ENCODE measurements at places on chromosomes 16 and 17.

DNA sequence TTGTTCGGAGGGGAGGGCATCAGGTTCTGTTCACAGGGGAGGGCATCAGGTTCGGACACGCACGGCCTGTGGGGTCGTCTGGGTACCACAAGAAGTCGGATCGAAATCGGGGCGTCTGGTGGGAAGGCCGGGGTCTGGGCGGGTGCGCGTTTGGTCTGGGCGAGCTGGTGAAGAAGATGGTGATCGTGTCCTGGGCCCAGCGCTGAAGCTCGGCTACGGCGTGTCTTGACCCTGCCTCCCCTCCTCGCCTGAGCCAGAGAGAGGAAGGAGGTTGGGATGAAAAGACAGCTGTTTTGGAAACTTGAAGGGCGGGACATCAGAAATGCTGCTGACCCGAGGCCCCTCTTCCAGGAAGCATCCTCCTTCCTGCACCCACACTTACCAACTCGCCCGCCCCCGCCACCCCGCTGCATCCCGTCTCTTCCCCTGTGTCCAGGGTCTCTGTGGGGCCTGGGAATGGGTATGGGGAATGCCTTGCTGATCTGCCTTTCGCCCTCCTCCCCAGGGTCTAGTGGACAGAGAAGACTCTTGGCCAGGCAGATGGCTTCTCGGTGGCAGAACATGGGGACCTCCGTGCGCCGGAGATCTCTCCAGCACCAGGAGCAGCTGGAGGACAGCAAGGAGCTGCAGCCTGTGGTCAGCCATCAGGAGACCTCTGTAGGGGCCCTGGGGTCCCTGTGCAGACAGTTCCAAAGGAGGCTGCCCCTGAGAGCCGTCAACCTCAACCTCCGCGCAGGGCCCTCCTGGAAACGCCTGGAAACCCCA is 498 bp downstream of the PIMREG start:
- no peak for DNase-seq

DNA sequence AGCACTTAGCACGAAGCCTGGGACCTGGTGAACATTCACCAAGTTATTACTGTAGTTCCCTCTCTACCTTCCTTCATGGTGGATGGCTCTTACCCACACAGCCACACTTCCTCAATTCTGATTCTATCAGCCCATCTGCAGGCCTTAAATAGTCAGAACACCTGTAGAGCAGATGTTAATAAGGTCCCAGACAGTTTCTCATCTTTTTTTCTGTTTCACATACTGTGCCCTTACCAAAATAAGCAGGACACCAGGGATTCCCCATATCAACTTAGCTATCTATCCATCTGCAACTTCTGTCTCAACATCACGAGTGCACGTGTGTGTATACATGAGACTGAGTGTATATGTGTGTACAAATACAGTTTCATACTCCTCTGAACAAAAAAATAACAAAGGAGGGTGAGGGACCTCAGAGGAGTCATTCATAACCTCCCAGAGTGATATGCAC is 2.8 kb downstream of the RECQL5 start:
- DNase-seq = no peak

DNA sequence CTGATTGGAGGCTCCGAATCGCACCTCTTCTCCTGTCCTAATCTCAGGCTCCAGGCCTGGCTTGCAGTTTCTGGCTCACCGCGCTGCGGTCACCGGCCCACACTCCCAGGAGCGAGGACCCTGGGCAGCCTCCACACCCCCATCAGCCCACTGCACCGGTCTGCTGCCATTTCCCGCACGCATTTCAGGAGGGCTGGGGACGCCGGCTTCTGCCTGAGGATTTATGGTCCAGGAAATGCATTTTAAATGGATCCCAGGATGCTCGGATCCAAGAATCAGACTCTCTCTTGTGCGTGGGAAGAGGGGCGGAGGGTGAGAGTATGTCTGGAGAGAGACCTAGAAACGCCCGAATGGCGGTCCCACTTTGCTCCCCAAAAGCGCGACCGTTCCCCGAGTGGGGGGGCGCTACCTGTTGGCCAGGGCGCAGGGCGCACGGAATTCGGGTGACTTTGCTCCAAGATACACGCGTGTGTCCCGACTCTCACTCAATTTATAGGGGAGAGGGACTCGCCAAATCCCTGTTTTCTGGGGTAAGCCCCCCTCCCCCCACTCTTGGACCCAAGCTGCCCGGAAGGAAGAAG is 817 bp upstream of the JPH3 start:
- no peak for DNase-seq

DNA sequence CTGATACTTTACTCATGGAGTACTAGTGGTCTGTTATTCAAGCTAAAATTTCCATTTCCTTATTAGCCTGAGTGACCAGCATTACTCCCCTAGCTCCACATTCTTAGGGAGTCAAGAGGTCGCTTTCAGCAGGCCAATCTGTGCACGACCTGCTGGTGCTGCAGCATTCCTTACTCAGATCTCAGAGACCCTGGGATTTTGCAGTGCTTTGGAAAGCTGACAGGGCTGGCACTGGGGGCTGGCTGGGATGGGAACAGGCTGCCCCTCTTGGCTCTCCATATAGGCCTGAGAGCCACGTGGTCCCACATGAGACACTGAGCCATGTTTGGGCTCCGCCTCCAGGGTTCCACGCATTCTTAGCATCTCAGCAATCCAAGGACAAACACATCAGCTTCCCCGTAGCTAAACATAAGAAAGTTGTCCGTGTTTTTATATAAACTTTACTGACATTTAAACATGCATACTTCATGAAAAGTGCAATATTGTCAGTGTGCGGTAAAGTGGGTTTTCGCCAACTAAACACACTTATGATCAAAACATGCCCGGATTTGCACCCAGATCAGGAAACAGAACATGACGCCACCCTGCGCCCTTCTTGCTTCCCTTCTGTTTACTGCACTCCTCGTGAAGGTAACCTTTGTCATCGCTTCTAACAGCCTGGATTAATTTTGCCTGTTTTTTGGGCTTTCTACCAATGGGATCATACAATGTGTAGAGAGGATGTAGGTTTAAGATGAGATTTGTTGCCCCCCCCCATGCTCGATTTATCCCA is 254.5 kb upstream of the CACNG5 start:
- no peak for DNase-seq

DNA sequence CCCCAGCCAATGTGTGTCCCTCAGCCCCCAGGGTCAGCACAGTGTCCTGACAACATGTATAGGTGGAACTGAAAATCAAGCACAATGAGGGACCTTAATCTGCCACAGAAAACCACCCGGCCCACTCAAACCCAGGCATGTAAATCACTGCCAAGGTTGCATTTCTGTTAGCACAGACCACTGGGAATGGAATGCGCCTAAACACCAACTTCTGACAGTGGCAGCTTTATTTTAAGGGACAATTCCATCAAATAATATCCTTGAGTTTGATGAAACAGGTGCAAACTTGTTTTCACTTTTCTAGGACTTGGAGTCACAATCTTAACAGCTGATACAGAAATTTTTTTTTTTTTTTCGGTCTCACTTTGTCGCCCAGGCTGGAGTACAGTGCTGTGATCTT is 37.3 kb upstream of the MRPS23 start:
- DNase-seq = no peak

- no peak for DNase-seq
These were observed 67.1 kb downstream of the MGAT5B start for GRCh38 chr17:76935331-76935730.

DNA sequence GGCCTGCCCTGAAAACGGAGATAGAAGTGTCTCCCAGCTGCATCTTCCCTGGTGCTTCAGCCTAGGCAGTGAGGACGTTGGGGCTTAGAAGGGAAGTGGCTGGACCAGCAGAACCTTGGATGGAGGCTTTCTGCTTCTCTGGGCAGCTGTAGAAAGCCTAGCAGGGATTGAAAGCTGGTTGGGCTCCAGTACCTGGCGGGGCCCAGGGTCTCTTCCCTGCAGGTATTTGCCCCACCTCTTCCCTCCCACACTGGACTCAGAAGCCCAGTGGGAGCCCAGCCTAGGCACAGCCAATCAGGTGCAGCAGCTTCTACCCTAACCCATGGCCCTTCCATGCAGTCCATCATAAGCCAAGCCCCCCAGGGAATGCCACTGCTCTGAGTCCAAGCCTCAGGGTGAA is 190.3 kb upstream of the IRX6 start:
- no peak for DNase-seq

- DNase-seq = no peak
These were observed 1.6 kb downstream of the CD7 start for GRCh38 chr17:82315703-82316358.

DNA sequence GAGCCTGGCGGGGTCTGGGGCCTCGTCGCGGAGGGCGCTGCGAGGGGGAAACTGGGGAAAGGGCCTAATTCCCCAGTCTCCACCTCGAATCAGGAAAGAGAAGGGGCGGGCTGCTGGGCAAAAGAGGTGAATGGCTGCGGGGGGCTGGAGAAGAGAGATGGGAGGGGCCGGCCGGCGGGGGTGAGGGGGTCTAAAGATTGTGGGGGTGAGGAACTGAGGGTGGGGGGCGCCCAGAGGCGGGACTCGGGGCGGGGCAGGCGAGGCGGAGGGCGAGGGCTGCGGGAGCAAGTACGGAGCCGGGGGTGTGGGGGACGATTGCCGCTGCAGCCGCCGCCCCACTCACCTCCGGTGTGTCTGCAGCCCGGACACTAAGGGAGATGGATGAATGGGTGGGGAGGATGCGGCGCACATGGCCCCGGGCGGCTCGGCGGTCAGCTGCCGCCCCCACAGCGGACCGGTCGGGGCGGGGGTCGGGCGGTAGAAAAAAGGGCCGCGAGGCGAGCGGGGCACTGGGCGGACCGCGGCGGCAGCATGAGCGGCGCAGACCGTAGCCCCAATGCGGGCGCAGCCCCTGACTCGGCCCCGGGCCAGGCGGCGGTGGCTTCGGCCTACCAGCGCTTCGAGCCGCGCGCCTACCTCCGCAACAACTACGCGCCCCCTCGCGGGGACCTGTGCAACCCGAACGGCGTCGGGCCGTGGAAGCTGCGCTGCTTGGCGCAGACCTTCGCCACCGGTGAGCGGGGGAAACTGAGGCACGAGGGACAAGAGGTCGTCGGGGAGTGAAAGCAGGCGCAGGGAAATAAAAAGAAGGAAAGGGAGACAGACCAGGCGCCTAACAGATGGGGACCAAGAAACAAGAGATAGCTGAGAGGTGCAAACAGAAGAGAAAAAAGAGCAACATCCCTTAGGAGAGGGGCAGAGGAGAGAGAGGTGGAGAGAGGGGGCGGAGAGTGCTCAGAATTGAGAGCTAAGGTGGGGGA is at the start of gene PNMT:
Gene PNMT (plus strand): TSS at position 509 of the 980 bp plus-strand sequence. CDS start 23 bp downstream, at position 532.
- no peak for DNase-seq

GRCh38 chr17:6138761-6139446 is 68.7 kb downstream of the WSCD1 start:
- DNase-seq = no peak

DNA sequence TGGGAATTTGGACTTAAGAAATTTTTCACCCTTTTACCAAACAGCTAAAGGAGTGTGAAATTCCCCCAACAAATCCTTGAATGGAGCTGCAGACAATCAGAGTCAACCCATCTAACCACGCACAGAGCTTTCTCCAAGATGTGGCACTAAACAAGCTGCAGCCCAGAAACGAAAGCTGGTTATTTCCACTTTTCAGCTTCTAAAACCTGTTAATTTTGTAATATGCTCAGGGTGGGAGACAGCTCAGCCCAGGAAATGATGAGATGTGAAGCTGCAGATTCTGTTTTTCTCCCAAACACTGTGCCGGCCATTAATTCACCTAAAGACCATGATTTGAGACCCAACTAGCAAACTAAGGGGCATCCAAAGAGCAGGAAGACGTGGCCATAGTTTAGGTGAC is 33.2 kb upstream of the ABR start:
- DNase-seq = no peak

- no peak for DNase-seq
These were observed 21.7 kb downstream of the LRRC75A start for GRCh38 chr17:16470265-16470664.

- DNase-seq = no peak
These were observed 85.9 kb downstream of the TMEM132E start for GRCh38 chr17:34665150-34665806.

DNA sequence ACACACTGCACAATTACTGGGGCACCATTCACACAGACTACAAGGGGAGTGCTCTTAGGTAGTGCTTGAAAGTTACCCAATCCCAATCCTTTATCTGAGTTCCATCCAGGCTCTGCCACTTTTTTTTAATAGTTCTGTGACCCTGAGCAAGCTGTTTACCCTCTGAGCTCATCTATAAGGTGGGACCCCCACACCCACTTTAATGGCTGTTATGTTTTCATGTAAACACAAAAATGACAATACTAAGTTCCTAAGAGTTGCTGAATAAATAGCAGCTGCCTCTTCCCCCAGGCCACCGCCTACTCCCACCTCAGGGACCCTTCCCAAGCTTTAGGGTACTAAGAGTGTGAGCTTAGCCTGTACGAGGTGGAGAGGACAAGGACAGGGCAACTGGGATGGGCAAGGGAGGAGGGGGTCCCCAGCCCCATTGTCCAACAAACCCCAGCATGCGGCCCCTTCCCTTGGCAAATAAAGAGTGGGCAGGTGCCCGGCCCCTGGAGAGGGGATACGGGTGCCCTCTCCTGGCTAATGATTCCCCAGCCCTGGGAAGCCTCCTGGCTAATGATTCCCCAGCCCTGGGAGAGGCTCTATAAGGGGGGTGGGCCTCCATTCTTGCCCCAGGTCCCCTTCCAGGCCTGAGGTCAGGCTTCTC is 14.6 kb downstream of the SLC13A2 start:
- DNase-seq = no peak

- DNase-seq = no peak
These were observed 39.6 kb upstream of the PSMD7 start for GRCh38 chr16:74257061-74257460.

GRCh38 chr16:87165151-87165550 is 152.0 kb downstream of the C16orf95 start:
- no peak for DNase-seq

DNA sequence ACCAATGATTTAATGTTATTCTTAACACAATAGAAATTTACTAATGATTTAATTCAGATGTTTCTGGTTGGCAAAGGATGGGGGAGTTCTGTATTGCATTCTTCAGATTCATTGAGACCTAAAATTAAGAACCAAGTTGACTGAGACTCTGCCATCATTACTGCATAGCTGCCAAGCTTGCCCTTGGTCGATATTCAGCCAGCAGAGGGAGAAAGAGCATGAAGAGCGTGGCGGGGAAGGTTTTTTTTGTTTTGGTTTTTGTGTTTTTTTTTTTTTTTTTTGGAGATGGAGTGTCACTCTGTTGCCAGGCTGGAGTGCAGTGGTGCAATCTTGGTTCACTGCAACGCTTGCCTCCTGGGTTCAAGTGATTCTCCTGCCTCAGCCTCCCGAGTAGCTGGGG is 659.4 kb upstream of the EEF2KMT start:
- DNase-seq = no peak

Measured in NCI-H187 treated with DMSO at 0.1 percent for 48 hours (cell line).